ENCODE measurements at places on chromosomes 2 and 18.

DNA sequence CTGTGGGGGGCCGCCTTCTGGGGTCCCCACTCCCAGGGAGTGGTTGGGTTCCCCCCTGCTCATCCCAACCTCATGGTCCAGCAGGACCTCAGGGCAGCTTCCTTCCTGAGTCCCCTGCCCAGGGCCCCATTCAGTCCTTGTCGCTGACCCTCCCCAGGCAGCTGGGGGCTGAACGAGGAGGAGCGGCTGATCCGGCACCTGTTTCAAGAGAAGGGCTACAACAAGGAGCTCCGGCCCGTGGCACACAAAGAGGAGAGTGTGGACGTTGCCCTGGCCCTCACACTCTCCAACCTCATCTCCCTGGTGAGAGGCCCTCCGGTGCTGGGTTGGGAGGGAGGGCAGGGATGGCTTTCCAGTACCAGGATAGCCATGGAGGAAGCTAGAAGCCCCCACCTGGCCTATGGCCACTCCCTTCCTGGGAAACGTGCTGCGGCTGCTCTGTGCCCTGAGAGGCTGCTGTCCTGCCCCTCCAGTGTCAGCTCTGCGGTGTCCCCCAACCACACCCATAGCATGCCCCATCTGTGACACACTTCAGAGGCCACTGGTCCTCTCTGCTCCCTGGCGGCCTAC lies 497 bp downstream of the CHRND start:
- DNase-seq, result no peak

- no peak for DNase-seq
Measured at GRCh38 chr2:207238831-207239701, 73.3 kb upstream of the KLF7 start.

DNA sequence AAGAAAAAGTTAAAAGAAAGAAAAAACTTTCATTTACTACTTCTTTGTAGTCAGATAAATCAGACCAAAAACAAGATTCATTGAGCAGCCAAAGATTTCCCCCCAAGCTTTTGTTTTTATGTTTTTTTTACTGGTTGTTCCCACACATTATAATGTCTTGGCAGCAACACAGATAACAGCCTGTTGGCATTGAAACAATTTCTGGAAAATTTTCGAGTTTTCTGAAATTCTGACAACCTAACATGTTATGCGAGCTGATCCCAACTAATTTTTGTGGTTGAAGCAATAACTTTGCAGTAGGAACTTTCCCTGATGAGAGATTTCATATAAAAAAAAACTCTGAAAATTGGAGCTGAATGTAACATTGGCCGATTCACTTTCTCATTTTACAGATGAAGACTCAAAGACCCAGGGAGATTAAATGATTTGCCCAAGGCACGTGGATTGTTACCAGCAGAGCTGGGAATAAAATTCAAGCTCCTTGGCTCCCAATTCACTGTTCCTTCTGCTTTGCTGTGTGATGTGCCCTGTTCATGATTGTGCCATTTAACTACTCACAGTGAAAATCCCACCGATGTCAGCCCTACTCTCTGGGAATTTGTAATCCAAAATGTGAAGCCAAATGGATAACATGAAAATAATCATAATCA lies 167.5 kb downstream of the GRB14 start:
- DNase-seq, result no peak

DNA sequence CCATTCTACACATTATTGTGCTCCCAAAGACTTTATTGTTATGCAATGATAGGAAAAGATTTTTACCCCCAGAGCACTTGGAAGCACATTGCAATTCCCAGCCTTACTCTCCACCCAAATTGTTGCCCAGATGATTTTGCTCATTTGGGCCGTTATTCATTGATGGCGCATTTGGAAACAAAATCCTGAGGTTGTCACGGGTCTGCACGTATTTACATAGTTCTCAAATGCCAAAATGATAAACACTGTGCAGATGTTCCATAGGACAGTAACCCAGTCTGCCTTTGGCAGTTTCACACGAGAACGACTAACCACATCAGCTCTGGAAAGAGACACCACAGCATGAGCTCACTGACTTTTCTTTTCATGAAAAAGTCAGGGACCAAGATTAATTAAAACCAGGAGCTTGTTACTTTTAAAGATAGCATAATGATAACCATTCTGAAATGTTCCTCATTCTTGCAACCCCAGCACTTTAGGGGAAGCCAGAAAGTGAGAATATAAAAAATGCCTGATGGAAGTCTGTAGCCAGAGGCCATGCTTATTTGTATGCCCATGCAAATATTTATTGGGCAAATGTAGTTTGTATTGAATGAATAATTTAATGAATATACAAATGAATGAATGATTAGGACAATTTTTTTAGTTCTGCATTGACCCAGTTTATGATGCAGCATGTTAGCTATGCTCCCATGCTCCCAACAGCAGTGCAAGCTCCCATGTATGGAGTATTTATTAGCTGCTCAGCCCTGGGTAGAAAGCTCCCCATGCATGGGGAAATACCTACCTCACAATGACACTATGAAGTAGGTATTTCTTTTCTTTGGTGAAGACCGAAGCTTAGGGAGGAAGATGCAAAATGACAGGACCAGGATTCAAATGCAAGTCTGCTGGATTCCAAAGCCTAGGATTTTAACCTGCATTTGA lies 84.6 kb downstream of the MAIP1 start:
- no peak for DNase-seq

- no peak for DNase-seq
Measured at GRCh38 chr18:708096-708495, 4.3 kb downstream of the ENOSF1 start.

DNA sequence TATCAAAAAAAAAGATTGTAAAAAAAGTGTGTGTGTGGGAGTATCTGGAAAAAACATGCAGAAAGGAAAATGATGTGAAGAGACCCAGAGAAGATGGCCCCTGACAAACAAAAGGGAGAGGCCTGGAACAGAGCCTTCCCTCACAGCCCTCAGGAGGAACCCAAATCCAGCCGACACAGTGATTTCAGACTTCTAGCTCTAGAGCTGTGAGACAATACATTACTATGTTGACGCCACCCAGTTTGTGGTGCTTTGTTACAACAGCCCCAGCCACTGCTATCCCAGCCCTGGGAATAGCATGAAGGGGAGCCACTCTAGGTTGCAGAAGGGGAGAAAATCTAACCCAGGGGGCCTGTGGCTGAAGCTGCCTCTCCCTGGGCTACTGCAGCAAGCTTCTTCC lies 59.0 kb upstream of the ZBTB7C start:
- DNase-seq, result no peak

- DNase-seq, result no peak
Measured at GRCh38 chr18:63511285-63511684, 30.9 kb upstream of the SERPINB12 start.

GRCh38 chr2:12169721-12170120 lies 423.3 kb downstream of the LPIN1 start:
- DNase-seq, result no peak

GRCh38 chr2:176103742-176104315 lies 3.3 kb upstream of the HOXD11 start:
- DNase-seq, result no peak

DNA sequence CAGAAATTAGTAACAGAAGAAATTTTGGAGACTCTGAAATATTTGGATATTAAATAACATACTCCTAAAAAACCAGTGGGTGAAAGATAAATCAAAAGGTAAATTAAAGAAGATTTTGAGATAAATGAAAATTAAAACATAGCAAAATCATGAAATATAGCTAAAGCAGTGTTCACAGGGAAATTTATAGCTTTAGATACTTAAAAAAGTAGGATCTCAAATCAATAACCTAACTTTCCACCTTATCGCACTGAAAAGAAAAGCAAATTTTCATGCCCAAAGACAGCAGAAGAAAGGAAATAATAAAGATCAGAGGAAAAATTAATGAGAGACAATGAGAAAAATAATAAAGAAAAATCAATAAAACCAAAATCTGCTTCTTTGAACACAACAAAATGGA lies 135.1 kb upstream of the KLF7 start:
- no peak for DNase-seq

- DNase-seq, result no peak
Measured at GRCh38 chr2:104698276-104698675, 155.6 kb upstream of the POU3F3 start.

- DNase-seq, result no peak
Measured at GRCh38 chr2:144625226-144625625, 105.3 kb upstream of the ZEB2 start.

- no peak for DNase-seq
Measured at GRCh38 chr2:197310987-197311420, 424 bp upstream of the ANKRD44 start.

- DNase-seq, result no peak
Measured at GRCh38 chr2:238157506-238158017, 1.2 kb upstream of the ERFE start.

DNA sequence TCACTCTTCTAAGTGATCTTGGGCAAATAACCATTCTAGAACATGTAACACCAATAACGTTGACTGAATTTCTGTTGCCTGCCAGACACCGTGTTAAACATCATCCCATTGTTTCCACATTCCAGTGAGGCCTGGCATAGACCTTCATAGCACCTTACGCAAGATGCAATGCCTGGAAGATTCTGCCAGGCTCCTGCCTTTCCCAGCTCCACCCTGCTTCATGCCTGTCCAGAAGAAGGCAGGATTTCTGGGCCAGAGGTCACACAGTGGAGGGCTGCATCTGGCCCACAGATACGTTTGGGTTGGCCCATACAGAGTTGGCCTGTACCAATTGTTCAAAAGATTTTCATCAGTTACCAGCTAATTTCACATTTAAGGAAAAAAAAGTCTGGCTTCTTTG lies 46.3 kb downstream of the EN1 start:
- no peak for DNase-seq

DNA sequence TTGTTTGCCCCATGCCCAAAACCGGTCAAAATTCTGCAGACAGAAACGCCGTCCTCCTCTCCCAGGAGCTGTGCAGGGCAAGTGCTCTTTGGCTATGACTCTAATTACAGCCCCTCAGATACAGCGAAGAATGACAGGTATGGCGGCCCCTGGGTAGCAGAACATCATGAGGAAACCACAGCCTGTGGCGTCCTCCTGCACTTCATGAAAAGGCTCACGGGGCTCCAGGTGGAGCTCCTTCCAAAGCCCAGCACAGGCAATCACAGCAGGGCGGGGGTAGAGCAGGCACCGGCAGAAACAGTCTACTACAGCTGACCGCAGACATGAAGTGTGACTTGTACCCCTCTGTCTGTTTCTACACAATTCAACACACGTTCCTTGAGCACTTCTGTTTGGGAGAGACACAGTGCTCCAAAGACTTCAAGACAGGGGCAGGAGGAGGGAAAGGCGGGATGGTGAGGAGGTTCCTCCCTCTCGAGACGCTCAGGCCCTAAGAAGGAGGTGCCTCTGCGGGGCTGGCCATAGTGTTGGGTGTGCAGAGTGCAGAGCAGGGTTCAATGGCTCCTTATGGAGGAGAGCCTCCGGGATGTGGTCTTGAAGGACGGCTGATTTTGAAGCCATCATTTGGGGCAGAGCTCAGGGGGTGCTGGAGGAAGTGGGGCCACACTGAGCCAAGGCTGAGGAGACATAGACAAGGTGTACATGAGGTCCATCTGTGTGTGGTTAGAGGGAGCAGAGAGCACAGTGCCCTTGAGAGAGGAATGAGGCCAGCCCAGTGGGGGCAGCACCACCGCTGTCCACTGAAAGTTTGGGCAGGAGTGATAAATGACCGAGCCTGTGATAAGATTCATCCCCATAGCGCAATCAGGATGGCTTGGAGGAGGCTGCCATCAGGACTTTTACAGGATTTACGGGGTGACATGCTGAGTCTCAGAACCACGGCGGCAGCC lies 468.3 kb downstream of the EIPR1 start:
- DNase-seq, result no peak

- peak; percentile 3 for DNase-seq
Measured at GRCh38 chr2:47907039-47907781, 912 bp upstream of the FBXO11 start.

GRCh38 chr2:797556-797955 lies 120.3 kb upstream of the TMEM18 start:
- DNase-seq, result no peak

- no peak for DNase-seq
Measured at GRCh38 chr2:235149736-235150135, 197.9 kb downstream of the SH3BP4 start.

DNA sequence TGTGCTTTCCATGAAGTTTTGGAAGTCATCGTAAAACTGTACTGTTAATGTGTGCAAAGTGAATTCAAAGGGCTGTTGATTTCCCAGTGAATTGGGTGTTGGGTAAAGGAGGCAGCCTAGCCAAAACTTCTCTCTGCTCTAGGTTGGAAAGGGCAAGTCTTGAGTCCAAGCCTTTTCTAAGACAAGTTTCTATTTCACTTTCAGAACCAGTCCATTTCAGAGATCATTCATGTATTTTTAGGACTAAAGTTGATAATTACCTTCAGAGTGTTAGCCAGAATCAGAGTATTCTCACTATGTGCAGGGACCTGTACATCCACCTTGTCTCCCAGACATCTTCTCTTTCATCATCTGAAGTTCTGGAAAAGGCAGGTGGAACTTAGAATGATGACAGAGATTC lies 636.1 kb upstream of the KLHL29 start:
- DNase-seq, result no peak

DNA sequence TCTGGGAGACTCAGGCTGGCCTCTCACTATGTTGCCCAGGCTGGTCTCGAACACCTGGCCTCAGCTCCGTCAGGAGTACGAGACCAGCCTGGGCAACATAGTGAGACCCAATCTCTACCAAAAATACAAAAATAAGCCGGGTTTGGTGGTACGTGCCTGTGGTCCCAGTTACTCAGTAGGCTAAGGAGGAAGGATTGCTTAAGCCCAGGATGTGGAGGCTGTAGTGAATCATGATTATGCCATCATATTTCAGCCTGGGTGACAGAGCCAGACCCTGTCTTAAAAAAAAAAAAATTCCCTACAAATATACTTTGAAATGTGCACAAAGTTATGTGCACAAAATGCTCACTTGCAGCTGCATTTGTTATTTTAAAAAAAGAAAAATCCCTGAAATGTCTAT lies 26.3 kb upstream of the AGAP1 start:
- no peak for DNase-seq

GRCh38 chr2:34102339-34102738 lies 503.2 kb upstream of the FAM98A start:
- no peak for DNase-seq

DNA sequence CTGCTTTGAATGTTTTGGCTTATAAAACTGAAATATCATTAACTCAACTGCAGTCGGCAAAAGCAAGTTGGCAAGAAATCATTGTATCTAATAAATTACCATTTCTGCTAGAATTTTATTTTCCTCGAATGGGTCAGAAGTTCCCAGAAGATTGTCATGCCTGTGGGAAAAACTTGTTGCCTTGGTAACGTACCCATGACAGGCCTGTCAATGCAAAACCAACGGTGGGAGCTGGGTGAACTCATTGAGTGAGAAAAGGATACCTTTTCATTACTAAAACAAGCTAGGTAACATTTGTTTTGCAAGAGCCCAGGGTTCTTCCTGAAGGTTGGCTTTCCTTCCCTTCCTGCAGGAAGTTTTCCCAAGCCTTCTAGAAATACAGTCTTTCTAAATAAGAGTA lies 9.5 kb downstream of the PLB1 start:
- DNase-seq, result no peak

DNA sequence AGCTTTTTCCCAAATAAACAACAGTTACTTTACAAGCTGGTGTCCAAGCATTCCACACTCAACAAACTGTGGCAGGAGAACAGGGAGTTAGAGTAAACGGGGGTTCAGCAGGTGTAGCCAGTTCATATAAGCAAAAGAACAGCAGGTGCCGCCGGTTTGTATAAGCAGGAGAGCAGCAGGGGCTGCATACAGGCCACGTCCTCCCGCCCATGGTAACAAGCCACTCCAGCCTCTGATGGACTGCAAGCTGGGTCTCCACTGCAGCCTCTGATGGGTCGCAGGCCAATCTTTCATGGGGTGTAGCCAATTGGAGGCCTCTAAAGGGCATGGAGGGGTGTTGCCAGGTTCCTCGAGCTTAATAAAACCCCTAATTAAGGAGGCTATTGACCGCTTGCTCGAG lies 189.3 kb downstream of the ANKRD30B start:
- no peak for DNase-seq

Data from activated T-helper 1 cell treated with anti-CD3 and anti-CD28 coated beads, Interleukin-2, amount 50 U/mL, for 16 hours (primary cell).